Karpas-422 (cell line): ENCODE measurements at places on chromosomes 4 and X.
A peak's percentile ranks its signal among the peaks of the same experiment; 100 is the strongest.

- DNase-seq, result no peak
These were observed 31.2 kb upstream of the UXT start for GRCh38 chrX:47690175-47690574.

GRCh38 chrX:133437356-133437755 is 22.1 kb upstream of the GPC4 start:
- no peak for DNase-seq

DNA sequence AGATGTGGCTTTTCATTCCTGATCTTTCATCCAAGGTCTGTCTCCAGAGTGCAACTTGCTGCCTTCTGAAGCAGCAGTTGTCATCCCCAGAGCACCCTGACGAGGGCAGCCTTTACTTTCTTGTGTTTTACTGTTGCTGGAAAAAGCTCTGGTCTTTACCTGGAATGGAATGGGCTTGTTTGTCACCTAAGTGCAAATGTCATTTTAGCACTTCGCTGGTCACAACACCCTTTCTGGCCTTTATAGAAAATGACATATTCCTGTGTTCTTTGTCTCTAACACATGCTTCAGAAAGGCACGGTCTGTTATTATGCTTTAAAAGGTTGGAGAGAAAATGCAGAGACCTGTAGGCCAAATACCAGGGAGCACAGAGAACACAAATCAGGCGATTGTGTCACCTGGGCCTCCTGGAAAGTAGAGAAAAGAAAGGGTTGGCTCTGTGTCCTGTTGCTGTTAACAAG is 332.7 kb upstream of the IGFBP7 start:
- peak; percentile 71 for DNase-seq

DNA sequence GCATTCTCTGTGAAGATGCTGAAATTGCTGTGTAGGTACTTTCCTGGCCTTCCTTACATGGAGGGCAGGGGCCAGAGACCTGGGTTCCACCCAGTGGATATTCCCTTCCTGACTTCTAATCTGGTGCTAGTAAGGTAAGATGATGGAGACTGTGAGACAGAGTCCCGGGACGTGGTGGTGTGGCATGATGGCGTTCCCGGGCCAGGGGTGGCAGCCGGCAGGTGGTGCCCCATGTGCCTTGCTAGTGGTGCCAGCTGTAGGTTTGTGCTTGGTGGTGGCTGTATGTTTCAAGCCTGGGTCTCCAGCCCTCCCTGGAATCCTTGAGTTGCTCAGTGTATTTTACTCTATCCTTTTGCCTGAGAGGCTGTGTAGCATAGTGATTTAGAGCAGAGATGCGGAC is 10.9 kb downstream of the STOX2 start:
- DNase-seq, result no peak

DNA sequence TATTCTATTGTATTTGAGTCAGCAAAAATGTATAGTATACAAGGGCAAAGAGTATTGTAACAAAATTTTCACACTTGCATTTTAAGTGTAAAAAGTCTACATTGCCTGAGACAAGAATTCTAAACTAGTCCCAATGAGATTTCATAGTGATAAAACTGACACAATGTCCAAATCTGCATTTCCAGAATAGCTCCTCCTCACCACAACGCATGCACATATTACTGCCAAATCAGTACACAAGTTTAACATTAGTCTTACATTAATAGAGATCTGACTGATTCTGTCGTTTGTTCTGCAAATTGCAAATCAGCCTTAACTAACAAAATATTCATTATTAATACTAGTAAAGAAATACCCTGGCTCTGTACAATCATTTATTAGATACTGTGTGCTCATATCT is 222.2 kb upstream of the NEIL3 start:
- no peak for DNase-seq

DNA sequence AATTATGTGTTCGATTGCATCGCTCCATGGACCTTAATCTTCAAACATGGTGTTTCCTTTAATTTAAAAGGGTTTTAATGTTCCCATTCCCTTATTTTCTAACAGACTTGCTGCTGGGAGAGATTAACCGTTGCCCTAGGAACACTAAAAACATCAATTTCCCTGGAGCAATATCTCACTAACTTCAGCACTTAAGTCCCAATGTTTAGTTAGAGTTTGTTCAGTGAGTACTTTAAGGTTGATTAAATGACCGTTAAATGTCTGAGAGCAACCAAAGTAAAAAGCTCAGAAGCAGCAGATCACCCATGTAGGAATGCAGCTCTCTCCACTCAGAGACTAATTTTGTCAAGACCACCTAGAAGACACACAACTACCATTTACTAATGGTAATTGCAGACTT is 111.2 kb upstream of the PDE5A start:
- DNase-seq, result no peak

GRCh38 chr4:7426525-7427171 is 8.1 kb downstream of the PSAPL1 start:
- DNase-seq, result no peak

GRCh38 chr4:133920236-133920635 is 281.4 kb downstream of the PABPC4L start:
- DNase-seq, result no peak

- no peak for DNase-seq
These were observed 52.0 kb downstream of the TBC1D14 start for GRCh38 chr4:6961496-6962210.

DNA sequence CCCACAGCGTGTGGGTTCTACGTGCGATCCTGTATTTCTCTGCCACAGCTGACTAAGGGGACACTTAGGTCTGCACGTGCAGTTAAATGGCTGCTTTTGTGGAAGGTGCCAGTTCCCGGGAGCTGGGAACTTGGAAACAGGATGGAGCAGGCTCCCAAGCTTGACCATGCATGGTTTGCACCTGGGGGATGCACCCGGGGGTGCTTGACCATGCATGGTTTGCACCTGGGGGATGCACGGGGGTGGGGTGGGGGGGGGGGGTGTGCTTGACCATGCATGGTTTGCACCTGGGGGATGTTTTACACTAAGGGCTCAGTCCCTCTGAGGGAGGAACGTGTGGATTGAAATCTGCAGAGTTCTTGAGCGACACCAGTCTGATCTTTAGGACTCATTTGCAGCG is 5.7 kb downstream of the WFS1 start:
- no peak for DNase-seq

DNA sequence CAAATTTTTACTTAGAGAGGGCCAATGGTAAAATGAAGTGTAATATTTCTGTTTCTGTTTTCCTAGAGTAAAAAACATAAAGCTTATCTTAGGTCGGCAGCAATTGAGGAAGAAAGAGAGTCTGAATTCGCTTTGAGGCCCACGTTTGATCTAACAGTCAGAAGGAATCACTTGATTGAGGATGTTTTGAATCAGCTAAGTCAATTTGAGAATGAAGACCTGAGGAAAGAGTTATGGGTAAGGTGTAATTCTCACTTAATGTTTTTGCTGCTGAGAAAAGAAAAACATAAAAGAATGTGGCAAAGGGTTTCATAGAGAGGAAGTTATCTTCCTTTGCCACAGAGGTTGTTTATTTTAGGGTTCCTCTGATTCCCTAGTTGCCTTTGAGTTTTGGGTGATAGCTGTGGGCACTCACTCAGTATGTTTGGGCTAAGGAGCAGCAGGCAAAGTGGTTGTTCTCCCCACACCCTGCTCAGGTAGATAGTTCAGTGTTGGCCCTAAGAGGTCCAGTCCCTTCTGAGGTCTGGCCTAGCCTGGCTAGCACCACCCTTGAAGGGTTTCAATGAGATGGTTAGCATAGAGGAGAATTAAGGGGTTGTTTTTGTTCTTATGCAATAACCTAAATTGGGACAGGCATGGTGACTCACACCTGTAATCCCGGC is 32.3 kb downstream of the HERC5 start:
- DNase-seq, result no peak

DNA sequence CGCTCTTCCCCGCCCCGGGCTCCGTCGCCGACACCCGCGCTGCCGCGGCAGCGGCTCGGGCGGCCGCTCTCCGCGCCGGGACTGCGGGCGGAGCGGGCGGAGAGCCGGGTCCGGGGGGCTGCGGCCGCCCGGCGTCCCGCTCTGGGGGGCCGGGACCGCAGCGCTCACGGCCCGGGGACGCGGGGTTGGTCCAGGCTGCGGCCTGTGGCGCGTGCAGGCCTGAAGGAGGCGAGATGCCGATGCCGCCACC is 492 bp downstream of the GALNT7 start:
- DNase-seq, result no peak

DNA sequence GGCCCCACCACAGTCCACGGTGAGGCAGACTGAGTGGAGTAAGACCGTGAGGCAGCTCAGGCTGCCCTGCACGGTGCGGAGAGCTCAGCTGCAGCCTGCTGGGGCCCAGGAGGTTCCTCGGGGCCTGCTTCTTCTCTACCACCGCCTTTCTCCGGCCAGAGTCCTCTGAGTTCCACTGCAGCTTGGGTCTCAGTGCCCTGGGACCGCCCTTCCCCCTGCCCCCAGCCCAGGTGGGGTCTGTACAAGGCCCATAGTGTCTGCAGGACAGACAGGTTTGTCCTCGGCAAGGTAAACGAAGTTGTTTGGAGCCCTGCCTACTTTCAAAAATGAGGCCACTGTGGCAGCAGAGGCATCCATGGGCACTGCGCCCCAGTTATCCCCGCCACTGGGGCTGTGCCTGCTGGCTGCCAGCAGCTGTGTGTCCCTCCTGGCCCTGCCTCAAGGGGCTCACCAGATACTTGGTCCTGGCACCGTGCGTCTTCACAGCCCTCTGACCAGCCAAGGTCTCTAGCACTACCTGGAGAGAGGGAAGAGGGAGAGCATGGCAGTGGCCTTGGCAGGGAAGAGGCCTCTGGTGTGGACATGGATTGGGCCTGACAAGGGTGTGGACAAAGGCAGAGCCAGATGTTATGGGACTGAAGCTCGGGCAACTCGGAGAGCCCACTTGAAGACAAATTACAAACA is 4.0 kb downstream of the IRAK1 start:
- DNase-seq, result no peak

DNA sequence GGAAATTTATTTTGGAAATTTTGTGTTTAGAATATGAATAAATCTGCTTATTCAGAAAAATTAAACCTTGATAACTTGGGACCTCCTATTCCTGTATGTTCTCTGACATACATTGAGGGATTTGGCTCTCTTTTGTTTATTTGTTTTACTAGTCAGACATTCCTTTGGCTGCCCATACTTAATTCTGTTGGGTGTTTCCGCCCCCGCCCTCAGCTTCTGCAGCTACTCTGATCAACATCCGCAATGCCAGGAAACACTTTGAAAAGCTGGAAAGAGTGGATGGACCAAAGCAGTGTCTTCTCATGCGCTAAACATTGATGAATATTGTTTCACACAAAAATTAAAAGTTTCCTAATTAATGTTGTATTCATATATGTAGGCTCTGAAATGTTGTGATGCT is 40.5 kb downstream of the RRAGB start:
- DNase-seq, result no peak

GRCh38 chrX:104564921-104565703 is 887 bp upstream of the IL1RAPL2 start:
- DNase-seq, result no peak

DNA sequence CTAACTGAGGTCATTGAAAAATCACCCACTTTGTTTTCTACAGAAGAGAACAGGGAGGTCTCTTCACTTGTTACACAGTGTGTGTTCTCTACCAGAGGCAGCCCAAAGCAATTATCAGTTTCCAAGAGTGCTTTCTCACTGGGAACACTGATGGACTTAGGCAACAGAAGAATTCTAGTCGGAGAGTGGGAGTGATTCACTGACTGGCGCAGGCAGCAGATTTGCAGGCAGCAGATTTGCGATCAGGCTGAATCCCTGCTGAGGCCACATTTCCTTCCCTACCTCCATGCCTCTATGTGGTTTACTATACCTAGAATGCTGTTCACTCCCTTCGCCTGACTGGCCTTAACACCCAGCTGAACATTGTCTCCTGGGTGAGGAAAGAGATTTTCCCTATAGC is 6.6 kb downstream of the OCIAD2 start:
- no peak for DNase-seq

- no peak for DNase-seq
These were observed 139.7 kb downstream of the MAPK10 start for GRCh38 chr4:86220121-86220520.

DNA sequence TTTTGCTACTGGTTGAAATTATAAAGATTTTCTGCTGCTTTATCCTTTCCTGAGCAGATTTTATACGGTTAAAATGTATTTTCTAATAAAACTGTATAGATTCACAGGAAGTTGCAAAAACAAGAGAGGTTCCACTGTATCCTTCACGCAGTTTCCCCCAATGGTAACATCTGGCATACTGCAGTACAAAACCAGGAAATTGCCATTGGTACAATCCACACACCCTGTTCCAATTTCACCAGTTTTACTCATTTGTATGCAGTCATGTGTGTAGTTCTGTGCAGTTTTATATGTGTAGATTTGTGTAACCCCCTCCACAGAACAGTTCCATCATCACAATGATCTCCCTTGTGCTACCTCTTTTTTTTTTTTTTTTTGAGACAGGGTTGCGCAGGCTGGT is 20.0 kb downstream of the DDX3X start:
- DNase-seq, result no peak

GRCh38 chr4:140556372-140557085 is 12.2 kb downstream of the UCP1 start:
- DNase-seq, result no peak
